Activated CD4-positive, alpha-beta T cell treated with anti-CD3 and anti-CD28 coated beads, Interleukin-2, amount 10 ng/mL, durations not matched to agents 7 days and 5 days (primary cell): ENCODE measurements at places on chromosomes 11 and 22. TPM values are rescaled to one million over a fixed set of nuclear protein-coding genes. Genes with fewer than 3 reads are reported as not detected.

The FIBIN gene
- not detected for total RNA-seq

The PRODH gene
- 0.25 TPM for total RNA-seq

The TBC1D22A gene
- 34.1 TPM for total RNA-seq

The BLID gene
- not detected for total RNA-seq

The MS4A4E gene
- total RNA-seq, result not detected

The GGTLC3 gene
- total RNA-seq, result not detected

The C22orf23 gene
- not detected for total RNA-seq

The CHADL gene
- 0.17 TPM for total RNA-seq

The KDM4E gene
- total RNA-seq, result not detected

The PATZ1 gene
- total RNA-seq, result 31.6 TPM

The NAALADL1 gene
- total RNA-seq, result 6.3 TPM

The TSPAN18 gene
- total RNA-seq, result 23.5 TPM

The NLRX1 gene
- 24.2 TPM for total RNA-seq

The LUZP2 gene
- total RNA-seq, result not detected

The APOL4 gene
- 0.54 TPM for total RNA-seq

The RAB39A gene
- 0.15 TPM for total RNA-seq

The OR4P4 gene
- not detected for total RNA-seq

The TCN1 gene
- not detected for total RNA-seq

The MRGPRX3 gene
- not detected for total RNA-seq
